ENCODE measurements at places on chromosomes 7 and 10.
A peak's percentile ranks its signal among the peaks of the same experiment; 100 is the strongest.

DNA sequence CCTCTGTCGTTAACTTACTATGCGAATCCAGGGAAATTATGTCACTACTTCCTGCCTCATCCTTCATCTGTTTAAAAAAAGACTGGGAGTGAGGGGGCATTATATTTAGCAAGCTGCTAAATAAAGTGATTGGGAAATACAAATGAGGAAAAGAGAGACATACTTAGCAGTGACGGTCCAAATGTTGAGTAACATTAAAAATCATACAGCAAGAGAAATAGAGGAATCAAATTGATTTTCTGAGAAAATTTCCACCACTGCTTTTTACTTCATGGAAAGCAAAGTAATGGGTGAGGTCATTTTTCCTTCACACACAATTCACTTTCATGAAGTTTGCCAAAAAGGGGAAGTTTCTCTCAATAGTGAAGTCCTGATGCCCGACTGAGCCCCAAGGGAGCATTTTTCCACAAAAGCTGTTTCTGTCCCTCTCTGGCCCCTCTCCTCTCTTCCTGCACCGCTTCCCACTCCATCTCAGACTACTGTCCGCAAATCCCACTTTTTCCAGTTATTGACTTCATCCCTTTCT is 61.9 kb upstream of the ADO start:
- DNase-seq, result no peak

DNA sequence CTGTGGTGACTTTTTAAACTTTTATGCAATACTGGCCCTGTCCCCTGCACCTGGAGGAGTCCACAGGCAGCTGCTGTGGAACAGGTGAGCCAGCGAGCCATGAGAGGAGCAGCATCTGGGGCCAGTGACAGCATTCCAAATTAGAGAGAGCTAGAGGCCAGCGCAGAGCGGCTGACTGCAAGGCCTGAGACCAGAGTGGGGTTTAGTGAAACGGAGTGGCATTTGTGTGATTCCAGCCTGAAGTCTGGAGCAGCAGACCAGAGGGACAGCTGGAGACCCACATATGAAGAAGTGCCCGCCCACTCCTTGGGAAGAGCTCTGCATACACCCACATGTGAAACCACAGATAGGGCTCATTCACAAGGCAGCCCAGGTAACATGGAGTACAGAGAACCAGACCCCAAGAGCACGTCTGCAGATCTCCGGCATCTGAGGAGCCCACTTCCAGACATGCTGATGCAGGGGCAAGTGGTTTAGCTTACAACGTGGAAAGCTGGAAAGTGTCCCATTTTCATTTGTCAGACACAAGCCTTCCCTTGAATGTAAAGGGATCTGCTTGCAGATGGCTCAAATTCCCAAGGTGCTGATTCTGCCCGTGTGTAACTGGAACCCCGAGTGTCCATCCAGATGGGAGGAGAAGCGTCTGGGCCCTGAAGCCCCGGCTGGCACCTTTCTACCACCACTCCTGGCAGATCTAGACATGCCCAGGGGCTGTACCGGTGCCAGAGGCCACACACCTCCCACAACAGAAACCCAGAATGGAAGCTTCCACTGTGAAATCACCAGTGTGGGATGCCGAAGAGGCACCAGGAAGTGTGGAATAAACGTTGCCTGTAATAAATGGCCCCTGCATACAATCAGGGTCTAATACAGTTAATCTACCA is 256.0 kb upstream of the TCERG1L start:
- no peak for DNase-seq

GRCh38 chr10:1191752-1192151 is 135.6 kb downstream of the WDR37 start:
- DNase-seq, result no peak

DNA sequence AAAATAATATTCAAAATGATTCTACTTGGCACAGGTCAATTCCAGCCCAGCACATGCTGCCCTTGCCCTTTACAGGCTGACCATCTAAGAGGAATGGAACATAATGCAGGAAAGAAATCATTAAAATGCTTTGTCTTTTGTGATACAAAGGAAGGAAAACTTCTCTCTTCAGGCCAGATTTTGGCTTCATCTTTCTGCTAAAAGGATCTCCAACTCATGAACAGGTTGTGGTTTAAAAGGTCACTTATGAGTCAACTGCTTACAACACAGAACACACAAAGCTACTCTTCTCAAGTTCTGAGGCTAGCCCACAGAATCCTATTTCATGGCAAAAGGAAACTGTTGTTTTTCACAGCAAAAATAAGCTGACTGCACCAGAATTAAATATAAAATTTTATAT is 197.1 kb downstream of the DOCK4 start:
- DNase-seq, result no peak

DNA sequence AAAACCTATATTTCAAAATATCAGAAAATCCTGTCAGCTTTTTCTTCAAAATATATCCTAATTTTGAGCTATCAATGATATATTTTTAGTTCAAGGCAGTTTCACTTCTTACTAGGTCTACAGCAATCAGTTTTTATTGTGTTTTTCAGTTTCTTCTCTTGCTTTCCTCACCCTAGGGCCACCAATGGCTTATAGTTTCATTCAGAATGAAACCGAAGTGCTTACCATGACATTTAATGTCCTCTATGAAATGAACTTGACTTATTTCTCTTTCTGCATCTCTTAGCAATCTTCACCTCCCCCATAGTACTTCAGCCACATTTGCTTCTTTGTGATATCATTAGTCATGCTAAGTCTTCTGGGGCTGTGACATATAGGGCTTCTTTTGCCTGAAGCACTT is 100.3 kb downstream of the ARL5B start:
- no peak for DNase-seq

DNA sequence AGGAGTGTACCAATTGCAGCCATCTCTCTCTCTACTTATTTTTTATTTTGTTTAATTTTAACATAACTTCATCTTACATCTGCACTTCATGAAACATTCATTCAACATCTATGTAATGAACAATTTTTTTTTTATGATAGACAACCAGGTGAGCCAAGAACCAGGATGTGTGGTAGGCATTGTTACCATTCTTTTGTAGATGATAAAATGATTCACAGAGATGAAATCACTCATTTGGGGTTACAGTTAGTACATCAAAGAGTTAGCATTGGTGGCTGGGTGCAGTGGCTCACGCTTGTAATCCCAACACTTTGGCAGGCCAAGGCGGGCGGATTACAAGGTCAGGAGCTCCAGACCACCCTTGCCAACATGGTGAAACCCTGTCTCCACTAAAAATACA is 127.8 kb downstream of the HDAC9 start:
- DNase-seq, result no peak

GRCh38 chr10:17918187-17918903 is 33.4 kb upstream of the SLC39A12 start:
- DNase-seq, result peak; percentile 23

- DNase-seq, result no peak
Observed at GRCh38 chr10:112880633-112881530, 69.2 kb upstream of the TCF7L2 start.

- no peak for DNase-seq
Observed at GRCh38 chr7:98194672-98195457, 16.4 kb upstream of the BHLHA15 start.

GRCh38 chr10:124450012-124450782 is at the start of gene NKX1-2:
TSS of gene NKX1-2 (minus strand) at chr10:124450035. CDS start at chr10:124449943, 92 bp downstream.
- no peak for DNase-seq

DNA sequence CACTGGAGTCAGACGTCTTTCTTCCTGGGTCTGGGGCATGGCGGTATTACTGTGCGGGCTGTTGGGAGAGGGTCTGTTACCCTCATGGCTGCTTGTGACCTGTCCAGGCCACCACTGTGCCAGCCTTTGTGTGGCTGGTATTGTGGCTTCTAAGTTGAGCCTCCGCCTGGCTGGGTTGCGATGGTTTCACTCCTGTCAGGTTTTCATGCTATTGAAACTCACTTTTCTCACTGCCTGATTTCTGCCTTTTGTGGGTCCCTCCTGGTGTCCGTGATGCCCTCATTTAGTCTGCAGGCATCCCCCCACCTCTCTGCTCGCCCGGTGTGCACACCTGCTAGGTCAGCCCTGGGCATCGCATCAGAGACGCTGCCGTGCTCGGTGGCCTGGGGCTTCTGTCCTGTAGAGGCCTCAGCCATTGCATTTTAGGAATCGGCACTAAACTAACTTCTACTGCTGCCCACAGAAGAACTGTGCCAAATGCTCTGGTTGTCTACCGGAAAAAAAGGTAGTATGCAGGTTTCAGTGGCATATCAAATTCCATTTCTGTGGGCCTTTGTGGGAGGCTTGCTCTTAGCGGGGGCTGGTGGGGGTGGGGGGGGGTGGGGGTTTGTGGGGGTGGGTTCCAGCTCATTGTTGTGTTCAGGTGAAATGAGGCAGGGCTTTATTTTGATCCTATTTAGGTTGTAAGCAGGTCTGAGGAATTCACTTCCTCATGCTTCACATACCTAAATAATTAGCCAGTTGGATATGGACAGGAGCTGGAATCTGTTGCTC is 64.3 kb downstream of the MGMT start:
- no peak for DNase-seq

- DNase-seq, result no peak
Observed at GRCh38 chr10:127740596-127740995, 3.6 kb downstream of the FOXI2 start.

DNA sequence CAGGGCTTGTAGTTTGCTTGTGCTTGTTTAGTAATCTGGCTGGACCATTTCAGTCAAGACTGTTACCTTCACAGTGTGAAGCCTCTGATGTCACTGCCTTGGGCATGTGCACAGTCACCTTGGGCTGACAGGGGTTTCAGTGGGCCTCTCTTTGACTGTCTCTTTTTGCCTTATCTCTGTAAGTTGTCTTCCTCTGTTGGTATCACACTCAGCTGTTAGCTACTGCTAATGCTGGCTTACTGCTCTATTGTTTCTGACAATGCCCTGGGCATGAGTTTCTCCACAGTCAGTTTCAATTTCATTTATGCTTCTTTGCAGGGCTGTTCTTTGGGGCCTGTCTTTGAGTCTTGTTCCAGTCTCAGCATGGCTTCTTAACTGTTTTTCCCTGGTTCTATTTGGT is 201.9 kb upstream of the SHH start:
- DNase-seq, result no peak

DNA sequence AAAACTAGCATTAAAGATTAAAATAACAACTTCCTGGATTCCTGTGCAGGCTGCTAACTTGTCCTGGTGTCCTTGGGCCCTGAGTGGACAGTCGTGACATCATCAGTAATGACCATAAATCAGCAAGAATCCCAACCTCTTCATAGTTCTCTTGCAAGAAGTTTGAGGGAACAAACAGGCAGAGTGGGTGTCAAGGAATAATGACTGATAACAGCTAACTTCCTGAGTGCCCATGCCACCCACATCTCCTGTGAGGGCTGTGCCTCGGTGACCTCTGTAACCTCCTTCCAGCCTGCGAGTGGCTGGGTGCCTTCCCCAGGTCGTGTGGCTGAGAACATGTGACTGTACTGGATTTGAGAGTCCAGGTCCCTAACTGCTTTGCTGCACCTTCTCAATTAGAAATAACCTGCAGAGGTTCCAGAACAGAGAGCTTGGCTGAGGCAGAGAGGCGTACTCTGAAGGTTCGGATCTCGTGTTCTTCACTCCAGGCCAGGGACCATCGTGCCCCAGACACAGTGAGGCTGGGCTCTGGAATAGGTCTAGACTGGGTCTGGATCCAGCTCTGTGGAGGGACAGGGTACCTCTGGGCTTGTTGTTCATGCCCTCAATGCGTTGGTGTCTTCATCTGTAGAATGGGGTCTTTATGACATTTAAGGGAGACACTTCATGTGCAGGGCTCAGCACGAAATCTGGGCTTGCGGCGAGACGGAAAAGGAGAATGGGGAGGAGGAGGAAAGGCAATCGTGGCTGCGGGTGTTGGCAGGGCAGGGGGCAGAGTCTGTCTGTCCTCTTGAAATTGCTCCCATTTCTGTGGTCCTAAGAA is 313.1 kb upstream of the ZNF32 start:
- DNase-seq, result no peak

- no peak for DNase-seq
Observed at GRCh38 chr7:68977385-68978055, 620.8 kb upstream of the AUTS2 start.

GRCh38 chr10:98469001-98469931 is 22.5 kb upstream of the HPS1 start:
- DNase-seq, result no peak

DNA sequence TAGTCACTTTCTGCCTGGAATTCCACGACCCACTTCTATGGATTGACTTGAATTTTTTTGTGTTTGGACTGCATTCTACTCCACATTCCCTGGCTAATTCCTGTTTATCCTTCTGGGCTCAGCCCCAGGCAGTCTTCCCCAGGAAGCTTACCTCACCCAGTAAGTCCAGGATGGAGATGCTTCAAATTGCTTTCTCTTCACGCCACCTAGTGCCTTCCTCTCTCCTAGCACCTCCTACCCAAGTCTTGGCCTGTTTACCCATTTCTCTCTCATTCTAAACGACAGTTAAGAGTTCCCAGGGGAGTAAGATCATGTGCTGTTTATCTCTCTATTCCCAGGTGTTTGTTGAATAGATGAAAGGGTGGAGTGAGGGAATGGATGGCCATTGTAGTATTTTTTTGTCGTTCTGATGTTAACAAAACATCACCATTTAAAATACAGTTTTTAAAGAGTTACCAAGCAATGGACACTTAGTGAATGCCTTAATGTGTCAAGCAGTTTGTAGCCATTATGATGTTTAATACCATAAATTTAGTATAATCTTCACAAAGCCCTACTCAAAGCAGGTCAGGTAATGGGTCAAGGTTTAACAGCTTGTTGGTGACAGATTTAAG is 45.5 kb upstream of the TARP start:
- no peak for DNase-seq

GRCh38 chr10:511101-511848 is 178.2 kb downstream of the DIP2C start:
- DNase-seq, result peak; percentile 50

DNA sequence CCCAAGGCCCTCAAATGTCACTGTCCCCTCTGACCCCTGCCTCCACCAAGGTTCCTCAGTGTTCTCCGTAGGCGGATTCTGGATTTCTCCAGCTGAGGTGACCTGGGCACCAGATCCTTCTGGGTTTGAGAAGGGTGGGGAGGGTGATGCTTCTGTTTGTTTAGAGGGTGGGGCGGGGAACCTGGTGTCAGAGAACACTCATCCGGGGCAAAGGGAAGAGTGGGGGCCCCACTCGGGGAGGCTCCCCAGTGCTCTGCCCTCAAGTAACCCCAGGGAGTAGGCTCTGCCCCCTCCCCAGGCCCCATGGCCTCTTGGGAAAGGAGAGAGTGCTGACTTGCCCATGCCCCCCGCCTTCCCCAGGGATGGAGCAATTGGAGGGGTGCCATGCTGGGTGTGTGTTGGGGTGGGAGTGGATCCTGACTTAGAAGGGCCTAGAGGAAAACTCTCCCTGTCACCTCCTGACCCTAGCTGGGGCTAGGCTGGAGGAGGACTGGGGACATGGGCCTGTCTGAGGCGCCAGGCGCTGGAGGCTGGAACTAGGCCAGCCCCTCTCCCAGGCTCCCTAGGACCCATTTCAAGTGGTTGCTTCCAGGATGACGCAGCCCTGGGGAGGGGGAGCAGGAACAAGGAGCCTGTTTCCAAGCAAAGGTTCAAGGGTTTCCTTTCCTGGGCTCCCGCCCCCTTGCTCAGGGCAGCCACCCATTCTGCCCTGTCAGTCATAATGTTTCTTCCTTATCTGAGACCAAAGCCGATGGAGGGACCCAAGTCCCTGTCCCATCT is 27.9 kb downstream of the KAZALD1 start:
- no peak for DNase-seq
